ENCODE measurements at places on chromosomes 6 and 20.

GRCh38 chr6:89596484-89596883 lies 42.1 kb downstream of the LYRM2 start:
- DNase-seq, result no peak

- no peak for DNase-seq
Observed at GRCh38 chr6:78611102-78611620, 256.2 kb upstream of the IRAK1BP1 start.

DNA sequence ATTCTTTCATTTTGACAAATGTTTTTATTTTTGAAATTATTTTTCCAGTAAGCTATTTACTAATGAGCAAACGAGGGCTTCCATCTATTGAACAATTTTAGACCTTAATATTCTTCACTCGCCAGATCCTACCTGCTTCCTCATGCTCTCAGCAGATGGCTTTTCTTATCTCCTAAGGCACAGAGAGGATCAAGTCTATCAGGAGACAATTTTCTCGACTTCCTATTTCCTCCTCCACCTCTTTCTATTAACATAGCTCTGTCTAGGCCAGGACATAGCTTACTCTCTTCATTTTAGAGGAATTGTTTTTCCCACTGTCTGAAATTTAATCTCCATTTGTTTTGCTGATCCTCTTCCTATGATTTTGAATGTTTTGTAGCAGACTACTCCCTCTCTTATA lies 87.0 kb upstream of the MAN1A1 start:
- DNase-seq, result no peak

- DNase-seq, result no peak
Observed at GRCh38 chr6:6746333-6746969, 157.9 kb downstream of the LY86 start.

- no peak for DNase-seq
Observed at GRCh38 chr20:2416541-2417212, 36.0 kb downstream of the TGM6 start.

GRCh38 chr6:145139140-145139850 lies 596.0 kb downstream of the EPM2A start:
- DNase-seq, result peak; percentile 44

- no peak for DNase-seq
Observed at GRCh38 chr20:13870170-13870748, 85.4 kb downstream of the NDUFAF5 start.

GRCh38 chr6:82129797-82130196 lies 117.7 kb downstream of the IBTK start:
- DNase-seq, result no peak

- no peak for DNase-seq
Observed at GRCh38 chr6:55034752-55035151, 139.6 kb upstream of the HCRTR2 start.

DNA sequence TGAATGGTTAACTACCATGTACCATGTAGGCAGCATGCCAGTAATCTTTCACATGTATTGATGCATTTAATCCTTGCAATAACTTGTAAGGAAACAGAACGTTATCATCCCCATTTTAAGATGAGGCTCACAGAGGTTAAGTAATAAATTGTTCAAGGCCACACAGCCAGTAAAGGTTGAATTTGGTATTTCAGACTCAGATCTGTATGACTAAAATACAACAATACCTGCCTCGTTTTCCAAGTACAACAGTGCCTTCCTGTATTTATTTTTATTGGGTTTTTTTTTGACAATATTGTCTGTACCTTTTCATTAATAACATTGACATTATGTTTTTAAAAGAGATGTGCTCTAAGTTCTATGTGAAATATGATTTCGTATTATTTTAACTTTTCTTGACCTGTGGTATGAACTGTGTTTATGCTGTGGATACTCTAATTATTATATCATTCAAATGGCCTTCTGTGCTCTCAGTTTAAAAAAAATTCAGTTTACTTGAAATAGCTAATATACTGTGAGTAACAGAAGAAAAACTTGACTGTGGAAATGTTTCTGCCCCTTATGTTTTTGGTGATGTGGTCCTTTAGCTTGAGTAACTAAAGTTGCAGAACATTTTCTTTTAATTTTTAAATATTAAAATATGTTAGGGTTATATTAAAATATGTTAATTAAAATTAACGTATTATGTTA lies 39.7 kb downstream of the XRN2 start:
- DNase-seq, result no peak

DNA sequence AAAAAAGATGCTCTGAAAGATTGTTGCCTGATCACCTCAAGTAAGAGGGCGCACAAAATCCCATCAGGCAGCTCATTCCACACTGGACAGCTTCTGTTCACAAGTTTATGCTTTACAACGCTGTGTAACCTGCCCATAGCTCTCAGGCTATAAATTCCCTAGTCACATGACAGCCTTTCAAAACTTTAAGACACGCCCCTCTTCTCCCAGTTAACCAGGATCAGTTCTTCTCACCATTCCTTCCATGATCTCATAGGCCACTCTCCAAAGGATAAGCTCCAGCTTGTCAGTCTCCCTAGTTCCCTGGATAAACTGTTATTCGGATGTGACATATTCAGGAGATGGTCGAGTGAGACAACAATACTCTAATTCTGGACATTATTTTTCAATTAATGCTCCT lies 15.0 kb downstream of the ADNP start:
- DNase-seq, result no peak

- DNase-seq, result no peak
Observed at GRCh38 chr6:112325444-112325843, 21.7 kb upstream of the RFPL4B start.

DNA sequence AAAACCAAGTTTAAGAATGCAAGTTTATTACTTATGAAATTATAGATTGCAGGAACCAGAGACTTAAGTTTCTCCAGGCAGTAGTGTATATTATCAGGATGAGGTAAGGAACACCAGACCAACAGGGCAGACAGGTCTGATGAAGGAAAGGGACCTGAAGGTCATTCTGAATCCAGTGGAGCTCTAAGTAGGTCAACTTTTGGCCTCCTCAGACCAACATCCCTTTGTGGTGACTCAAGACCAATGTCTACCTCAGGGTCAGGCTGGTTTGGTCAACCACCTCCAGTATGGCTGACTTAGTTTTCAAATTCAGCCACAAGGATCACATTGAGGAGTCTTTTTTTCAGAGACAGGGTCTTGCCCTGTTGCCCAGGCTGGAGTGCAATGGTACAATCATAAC lies 38.7 kb upstream of the TFAP2A start:
- no peak for DNase-seq

- peak; percentile 15 for DNase-seq
Observed at GRCh38 chr6:38493931-38494547, 145.7 kb downstream of the BTBD9 start.

- DNase-seq, result no peak
Observed at GRCh38 chr6:107730106-107730505, 94.0 kb downstream of the SCML4 start.

DNA sequence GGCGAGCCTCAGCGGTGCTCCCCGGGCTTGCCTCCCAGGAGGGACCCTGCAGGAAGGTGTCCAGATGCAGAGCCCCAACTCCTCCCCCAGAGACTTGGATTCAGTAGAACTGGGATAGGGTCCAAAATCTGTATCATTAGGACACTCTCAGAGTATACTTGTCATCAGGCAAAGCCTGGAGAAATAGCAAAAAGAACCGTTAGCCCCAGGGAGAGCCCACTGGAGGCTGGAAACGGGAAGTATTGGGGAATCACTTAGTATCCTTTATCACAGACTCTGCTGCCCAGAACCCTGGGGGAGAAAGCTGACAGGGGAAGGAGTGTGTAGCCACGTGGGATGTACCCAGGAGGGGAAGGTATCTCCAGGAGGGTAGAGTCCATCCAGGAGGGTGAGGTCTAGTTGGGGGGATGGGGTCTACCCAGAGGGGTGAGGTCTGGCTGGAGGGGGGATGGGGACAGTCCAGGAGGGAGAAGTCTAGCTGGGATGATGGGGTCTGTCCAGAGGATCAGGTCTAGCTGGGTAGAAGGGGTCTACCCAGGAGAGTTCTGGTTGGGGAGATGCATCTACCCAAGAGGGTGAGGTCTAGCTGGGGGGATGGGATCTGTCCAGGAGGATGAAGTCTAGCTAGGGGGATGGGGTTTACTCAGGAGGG lies 107.2 kb downstream of the LY86 start:
- DNase-seq, result no peak

- DNase-seq, result no peak
Observed at GRCh38 chr6:165090242-165090641, 219.2 kb downstream of the C6orf118 start.

- DNase-seq, result no peak
Observed at GRCh38 chr6:128099571-128100197, 198.8 kb upstream of the THEMIS start.

- no peak for DNase-seq
Observed at GRCh38 chr6:26300359-26300758, 64.6 kb upstream of the BTN3A2 start.

DNA sequence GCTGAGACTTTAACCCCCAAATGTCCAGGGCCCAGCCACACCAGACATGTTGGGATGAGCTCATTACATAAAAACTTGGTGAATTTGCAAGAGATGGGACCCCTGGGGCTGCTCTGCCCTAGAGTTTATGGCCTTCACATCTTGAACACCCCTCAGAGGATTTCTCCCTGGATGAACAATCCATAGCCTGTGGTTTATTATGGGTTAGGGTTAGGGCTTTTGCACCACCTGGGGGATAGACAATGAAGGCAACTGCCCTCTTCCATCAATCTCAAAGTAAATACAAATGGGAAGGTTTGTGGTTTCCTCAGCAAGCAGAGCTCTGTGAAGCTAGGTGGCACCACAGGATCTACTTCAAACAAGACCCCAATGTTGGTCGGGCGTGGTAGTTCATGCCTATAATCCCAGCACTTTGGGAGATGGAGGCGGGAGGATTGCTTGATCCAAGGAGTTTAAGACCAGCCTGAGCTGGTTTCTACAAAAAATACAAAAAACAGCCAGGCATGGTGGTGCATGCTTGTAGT lies 17.4 kb downstream of the SPINT3 start:
- DNase-seq, result no peak

DNA sequence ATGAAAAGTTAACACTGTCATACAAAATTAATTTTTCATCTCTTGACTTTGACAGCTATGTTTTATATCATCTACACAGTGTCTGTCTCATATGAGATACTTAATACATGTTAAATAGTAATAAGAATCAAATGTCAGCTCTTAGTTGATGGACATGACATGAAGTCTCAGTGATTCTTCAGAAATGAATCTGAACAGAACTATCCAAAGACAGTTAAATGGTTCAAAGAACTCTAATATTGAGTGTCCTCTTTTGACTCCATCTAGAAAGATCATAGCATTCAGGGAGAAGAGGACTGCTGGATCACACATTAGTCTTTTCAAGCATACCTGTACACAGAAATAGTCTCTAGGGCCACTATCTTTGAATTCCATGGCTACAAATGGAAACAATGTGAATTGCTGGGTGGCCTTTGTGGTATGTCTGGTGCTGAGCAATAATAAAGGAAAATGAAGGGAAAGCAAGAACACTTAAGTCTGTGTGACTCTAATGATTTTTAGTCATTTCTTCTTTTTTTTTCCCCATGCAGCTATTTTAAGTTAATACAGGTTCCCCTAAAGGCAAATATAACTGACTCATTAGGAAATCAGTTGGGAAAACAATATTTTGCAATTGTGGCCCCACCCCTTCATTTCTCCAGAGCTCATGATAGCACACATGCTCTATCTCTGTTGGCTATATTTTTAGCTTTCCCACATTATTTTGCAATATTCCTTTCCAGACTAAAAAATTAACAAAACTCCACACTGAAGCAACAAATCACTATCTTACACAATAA lies 367.5 kb downstream of the GRIK2 start:
- no peak for DNase-seq

GRCh38 chr6:111652156-111652555 lies 46.5 kb upstream of the TRAF3IP2 start:
- DNase-seq, result no peak

GRCh38 chr6:4543596-4543995 lies 232.6 kb upstream of the CDYL start:
- no peak for DNase-seq

DNA sequence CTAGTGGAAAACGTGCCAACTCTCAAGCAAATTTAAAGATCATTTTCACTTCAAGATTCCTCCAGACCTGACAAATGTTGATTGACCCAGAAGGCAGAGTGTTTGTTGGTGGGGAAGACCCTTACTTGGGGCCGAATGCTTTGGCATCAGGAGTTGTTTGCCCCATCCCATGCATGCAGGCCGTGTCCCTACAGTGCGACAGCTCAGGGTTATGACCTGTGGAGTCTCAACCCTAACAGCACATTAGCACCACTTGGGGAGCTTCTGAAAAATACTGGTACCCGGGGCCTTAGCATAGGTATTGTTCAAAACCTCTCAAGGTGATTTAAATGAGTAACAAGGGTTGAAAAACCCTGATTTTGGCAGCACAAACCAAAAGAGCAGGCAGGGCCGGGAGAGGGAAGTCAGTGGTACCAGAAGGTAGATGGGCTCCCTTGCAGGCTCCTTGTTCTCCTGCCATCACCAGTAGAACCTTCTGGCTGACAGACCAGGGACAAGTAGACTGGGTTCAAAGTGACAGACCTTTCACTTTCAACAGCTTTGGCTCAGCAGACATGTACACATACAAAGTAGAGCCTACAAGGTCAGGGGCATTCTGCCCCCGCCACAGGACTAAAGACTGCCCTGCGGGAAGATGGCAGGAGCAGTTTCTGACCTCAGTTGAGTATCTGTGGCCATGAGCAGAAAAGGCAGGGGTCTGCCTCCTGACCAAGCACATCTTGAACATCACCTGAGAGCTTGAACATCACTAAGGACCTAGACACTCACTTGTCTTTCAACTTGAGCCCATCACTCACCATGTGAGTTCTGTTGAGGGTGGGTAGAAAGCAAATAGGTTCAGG lies 39.6 kb downstream of the PLCG1 start:
- DNase-seq, result no peak

GRCh38 chr6:145080651-145081050 lies 654.7 kb downstream of the EPM2A start:
- DNase-seq, result no peak

- no peak for DNase-seq
Observed at GRCh38 chr6:111121789-111122350, 34.6 kb downstream of the SLC16A10 start.

- DNase-seq, result no peak
Observed at GRCh38 chr6:45830441-45831139, 185.1 kb downstream of the CLIC5 start.

DNA sequence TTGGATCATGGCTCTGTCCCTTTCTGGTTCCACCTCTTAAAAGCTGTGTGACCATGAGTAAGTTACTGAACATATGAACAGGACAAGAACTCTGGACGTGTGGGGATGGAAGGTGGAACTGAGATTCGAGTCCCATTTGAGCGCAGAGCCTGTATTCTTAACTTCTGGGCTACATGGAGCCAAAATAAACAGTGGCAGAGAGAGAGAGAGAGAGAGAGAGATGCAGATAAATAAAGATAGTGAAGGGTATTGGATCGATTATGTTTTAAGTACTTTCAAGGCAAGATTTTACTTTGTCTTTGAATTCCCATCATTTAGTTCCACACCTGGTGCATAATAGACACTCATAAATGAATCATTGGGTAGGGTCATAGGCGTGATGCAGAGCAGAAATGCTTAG lies 39.7 kb downstream of the SLC35D3 start:
- peak; percentile 27 for DNase-seq

DNA sequence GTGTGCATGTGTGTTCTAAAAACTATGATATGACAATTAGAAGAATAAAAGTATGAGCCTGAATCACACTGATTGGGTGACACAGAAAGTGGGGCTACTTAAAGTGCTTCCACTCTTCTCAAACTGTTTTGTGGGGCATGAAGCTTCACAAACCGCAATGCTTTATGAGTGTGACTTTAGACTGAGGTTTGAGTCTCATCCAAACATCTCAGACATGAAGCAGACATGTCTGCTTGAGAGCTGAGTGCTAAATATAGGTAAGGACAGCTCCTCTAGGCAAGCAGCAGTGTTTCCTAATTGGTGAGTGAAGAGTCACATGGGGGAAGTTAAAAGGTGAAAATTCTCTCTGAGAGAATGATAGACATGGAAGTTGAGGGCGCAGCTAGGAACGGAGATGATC lies 726.9 kb upstream of the CITED2 start:
- DNase-seq, result no peak

All from NCI-H1092 (cell line).